Forelimb muscle (tissue), 1 donor: ENCODE measurements at places on chromosomes 3 and 15. TPM values are rescaled to one million over a fixed set of nuclear protein-coding genes. Genes with fewer than 3 reads are reported as not detected.

- no peak for DNase-seq
Measured at GRCh38 chr3:123392871-123393620, 55.8 kb downstream of the ADCY5 start.

DNA sequence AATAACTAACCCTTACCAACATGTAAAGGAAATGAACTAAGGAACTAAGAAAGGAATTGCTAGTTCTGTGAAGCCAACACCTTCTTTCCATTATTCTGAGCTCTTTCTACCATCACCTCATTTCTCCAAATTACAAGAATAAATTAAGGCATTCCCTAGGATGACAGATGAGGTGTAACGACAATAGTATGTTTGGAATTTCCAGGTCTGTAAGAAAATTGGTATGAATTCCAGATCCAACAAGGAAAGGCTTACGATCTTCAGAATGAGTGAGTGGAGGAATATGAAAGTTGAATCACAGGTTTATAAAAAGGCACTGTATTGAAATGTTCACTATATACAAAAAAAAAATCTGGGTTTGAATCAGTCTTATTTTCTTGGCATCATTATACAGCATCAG, 4.5 kb upstream of the NANOGP8 start:
- no peak for DNase-seq

DNA sequence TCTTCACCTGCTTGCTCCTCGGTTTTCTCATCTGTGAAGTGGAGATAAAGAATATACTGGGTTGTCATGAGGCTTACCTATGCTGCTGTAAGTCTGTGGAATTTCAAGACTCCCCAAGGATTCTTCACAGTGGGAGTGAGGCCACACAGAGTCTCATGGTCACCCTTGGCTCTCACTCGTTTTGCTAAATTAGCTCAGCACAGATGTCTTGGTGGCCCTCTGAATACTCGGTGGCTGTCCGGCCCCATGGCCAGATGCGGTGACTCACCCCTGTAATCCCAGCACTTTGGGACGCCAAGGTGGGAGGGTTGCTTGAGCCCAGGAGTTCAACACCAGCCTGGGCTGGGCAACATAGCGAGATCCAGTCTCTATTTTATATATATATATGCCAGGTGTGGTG, 5.0 kb upstream of the CHCHD6 start:
- DNase-seq, result no peak

- no peak for DNase-seq
Measured at GRCh38 chr3:178203165-178203564, 333.1 kb upstream of the KCNMB2 start.

SENP8 gene
- 5.9 TPM for polyA plus RNA-seq

GRCh38 chr3:133248389-133248788, 151.5 kb upstream of the BFSP2 start:
- no peak for DNase-seq

GRCh38 chr15:95304151-95304946, 1026.2 kb upstream of the NR2F2 start:
- peak; percentile 80 for DNase-seq

CCR5 gene
- 0.40 TPM for polyA plus RNA-seq

- no peak for DNase-seq
Measured at GRCh38 chr15:78702609-78703333, 61.8 kb upstream of the CHRNB4 start.

- no peak for DNase-seq
Measured at GRCh38 chr3:133833267-133833666, 27.7 kb downstream of the SRPRB start.

- DNase-seq, result no peak
Measured at GRCh38 chr3:151351219-151351618, 21.9 kb upstream of the P2RY13 start.

- no peak for DNase-seq
Measured at GRCh38 chr3:169999433-169999832, 32.8 kb downstream of the SEC62 start.

GRCh38 chr3:149378478-149379309, 1.2 kb upstream of the TM4SF1 start:
- no peak for DNase-seq

DNA sequence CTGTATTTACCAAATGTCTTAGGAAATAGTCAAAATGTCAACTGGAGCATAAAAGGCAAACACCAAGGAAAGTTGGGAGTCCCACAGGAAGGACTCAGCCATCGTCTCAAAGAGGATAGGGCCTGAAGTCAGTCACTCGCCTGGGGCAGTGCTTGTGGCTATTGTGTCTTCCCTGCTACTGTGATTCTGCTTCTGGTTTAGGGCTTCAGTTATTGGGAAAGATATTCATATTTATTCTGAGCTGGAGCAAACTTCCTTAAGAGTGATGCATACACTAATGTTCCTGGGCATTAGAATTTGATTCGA, 118.1 kb downstream of the EDEM1 start:
- no peak for DNase-seq

GRCh38 chr15:92733090-92733933, 77.7 kb upstream of the FAM174B start:
- no peak for DNase-seq

PARP15 gene
- polyA plus RNA-seq, result 5.9 TPM

- no peak for DNase-seq
Measured at GRCh38 chr3:102195198-102195948, 239.4 kb upstream of the ZPLD1 start.

DNA sequence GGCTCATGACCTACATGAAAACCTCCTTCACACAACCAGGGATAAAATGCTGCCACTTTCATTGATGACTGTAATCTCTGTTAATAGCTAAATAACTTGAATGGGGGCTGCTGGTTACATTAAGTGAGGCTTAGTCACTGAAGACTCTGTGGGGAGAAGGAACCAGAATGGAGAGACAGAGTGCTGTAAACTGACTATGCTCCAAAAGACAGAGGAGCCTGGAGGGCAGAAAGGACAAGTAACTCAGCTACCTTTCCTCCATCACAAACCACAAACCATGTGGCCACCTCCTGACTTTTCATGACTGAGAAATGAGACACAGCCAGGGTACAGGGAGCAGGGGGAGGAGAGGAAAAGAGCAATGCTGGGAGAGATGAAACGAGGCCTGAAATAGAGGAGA, 97.1 kb upstream of the TRIM42 start:
- no peak for DNase-seq

DNA sequence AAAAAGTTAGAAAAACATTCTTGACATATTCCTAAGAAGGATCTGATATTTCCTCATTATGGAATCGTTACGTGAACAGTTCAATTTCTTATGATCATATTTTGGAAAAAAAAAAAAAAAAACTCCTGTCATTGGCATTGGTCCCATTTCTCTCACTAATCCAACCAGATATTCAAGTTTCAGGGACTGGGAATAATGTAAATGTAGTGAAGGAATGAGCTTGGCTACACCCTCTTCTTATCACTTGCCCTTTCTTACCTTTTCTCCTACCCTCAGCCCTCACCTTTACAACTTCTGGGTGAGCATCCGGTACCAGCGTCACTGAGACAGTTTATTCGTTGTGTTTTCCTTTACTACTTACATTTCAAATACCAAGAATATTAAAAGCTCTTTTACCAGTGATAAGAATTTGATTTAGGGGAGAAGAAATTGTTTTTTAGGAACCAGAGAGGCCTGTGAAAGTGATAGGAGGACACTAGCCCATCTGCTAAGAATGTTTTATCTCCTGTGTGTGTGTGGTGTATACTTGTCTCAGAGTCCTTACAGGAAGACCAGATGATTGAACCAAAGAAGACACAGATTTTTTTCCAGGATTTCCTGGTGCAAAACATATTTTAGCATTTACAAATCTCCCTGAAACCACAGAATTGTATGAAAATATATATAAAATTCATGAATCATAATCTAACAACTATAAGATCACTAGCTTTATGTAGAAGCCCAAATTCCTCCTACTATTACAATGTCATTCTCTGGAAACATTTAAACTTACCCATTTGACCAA, 946.7 kb downstream of the ZPLD1 start:
- DNase-seq, result no peak

- DNase-seq, result no peak
Measured at GRCh38 chr3:166560253-166560652, 723.0 kb upstream of the BCHE start.

RASGRF1 gene
- polyA plus RNA-seq, result 0.13 TPM

GPR87 gene
- polyA plus RNA-seq, result not detected

DNA sequence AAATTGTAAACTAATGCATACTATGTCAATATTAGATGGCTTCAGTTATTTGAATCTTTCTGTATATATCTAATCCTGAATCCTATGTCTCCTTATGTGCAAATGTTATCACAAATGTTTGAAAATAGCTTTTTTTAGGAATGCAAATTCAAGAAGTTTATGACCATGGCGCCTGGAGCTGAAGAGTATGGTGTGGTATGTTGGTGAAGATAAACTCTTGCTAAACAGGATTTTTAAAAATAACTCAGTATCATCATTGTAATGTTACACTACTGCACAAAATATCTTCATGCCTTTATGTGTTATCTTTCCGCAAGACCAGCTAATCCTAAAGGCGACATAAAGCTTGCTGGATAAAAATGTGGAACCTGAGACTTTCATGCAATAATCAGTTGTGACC, 382.6 kb downstream of the ROBO1 start:
- no peak for DNase-seq

SLC35G2 gene
- 1.7 TPM for polyA plus RNA-seq

LTK gene
- 12.9 TPM for polyA plus RNA-seq

ECE2 gene
- not detected for polyA plus RNA-seq

MAGEL2 gene
- 19.6 TPM for polyA plus RNA-seq

DNA sequence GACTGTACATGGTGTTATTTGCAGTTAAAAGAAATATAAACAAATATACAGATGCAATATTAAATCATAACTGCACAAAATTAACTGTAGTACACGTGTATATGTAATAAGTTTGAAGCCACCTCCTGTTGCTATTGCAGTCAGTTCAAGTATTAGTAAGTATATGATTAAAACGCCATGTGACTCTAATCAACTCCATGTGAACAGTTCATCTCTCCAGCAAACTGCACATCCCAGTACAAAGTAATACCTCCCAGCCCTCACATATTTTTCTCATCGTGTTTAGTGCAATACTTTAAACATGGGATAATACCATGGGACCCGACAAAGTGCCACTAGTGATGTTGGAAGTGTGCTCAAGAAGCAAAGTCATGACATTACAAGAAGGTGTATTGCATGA, 34.6 kb downstream of the PDCD10 start:
- no peak for DNase-seq

GRCh38 chr3:71244153-71244825, 339.2 kb downstream of the FOXP1 start:
- no peak for DNase-seq

DNA sequence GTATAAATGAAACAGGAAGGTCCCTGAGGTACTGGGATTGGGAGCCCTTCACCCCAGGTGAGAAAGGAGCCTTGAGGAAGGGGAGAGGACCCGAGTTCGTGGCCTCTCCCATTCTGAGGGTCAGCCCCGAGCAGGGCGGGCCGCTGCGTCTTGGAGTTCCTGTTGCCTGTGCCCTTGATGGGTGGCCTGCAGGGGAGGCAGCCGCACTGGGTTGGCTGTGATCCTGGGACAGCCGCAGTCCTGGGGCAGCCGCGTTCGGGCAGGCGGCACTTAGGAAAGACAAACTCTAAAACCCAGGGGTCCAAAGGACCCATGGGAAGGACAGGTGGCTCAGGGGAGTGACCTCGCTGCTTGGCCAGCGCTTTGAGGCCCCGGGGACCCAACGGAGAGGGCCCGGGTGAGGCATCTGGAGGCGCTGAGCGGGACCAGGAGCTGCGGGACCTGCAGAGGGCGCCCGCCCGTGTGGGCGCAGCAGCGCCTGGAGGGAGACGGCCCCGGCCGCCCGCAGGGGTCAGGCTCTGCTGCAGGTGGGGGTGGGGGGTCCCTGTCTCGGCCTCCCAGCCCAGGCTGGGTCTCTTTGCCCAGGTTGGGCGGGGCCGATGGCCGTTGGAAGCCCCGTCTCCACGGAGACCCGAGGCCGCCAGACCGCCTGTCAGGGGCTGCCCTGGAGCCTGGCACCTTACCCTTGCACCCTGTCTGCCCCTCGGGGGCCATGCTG, 65.1 kb downstream of the HMCES start:
- no peak for DNase-seq

DNA sequence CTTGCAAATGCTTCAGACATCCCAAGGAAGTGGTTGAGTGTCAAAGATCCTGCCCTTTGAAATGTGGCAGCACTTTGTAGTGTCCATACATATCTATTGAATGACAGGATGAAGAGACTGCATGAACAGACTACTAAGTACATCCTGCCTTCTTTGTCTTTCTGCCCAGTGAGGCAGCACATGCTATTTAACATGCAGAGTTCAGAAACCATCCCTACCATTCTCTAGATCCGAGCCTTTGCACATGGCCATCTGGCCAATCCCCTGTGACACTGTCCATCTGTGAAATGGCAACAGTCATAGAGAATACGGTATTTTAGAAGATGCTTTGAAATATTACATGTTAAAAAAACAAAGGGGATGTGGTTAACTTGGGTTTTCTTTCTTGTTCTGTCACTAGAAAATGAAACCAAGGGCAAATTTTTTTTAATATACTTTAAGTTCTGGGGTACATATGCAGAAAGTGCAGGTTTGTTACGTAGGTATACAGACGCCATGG, 519.6 kb downstream of the NTRK3 start:
- DNase-seq, result no peak

- no peak for DNase-seq
Measured at GRCh38 chr3:110384601-110385000, 687.0 kb upstream of the NECTIN3 start.

SUSD5 gene
- polyA plus RNA-seq, result 1.8 TPM

GP5 gene
- 0.35 TPM for polyA plus RNA-seq

- DNase-seq, result no peak
Measured at GRCh38 chr15:27479296-27480140, 508.5 kb downstream of the GABRG3 start.

DNA sequence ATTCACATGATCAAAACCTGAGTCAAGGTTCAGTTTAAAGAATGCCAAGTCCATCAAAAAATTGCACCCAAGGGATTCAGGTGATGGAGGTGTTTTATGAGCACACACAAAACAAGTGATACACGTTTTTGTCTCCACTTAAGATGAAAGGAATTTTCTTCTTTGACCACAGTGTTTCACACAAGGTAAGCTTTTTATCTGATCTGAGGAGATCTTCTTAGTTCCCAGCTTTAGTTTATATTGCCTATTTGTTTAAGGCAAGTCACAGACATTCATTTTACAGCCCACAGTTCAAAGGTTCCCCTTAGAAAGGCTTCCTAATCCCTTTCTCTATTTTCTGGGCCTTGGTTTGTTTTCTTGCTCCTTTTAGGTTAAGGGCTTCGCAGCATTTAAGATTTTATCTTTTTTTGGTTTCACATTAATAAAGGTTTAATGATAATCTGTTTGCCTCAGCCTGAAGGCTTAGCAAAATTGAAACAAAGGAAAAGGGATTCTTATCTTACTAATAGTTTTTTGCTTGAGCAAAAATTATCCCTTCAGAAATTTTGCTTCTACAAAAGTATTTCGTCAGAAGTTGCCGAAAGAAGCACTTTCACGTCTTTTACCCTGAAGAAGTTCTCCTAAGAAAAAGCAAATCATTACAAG, 420.5 kb upstream of the NAALADL2 start:
- no peak for DNase-seq

DNA sequence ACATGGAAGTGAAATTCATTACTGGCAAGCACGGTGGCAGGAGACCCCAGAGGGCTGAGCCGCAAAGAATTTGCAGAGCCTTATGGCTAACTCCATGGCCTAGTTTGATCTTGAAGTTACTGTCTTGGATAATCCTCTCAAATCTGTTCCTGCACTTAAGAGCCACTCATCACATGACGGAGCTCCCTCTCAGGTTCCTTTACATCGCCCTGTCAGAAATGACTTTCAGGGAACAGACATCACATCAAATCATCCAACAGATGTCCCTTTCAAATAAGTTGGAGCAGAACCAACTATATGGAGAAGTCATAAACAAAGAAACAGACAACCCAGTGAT, 328.8 kb upstream of the THBS1 start:
- DNase-seq, result no peak

TLR9 gene
- 0.44 TPM for polyA plus RNA-seq
